Parietal lobe (tissue), 2 donors: ENCODE measurements at places on chromosomes 11 and 22. TPM values are rescaled to one million over a fixed set of nuclear protein-coding genes. Genes with fewer than 3 reads are reported as not detected.

The CALCA gene
- not detected for total RNA-seq

The TXNRD2 gene
- total RNA-seq = 16.3 TPM

The KCNJ4 gene
- 7.8 TPM for total RNA-seq

The KCNC1 gene
- total RNA-seq = 15.7 TPM

The GRK2 gene
- 50.7 TPM for total RNA-seq

The PARVG gene
- 1.9 TPM for total RNA-seq

The OR6A2 gene
- total RNA-seq = 2.2 TPM

The TKFC gene
- total RNA-seq = 14.4 TPM

The ADM gene
- 7.2 TPM for total RNA-seq

The C11orf87 gene
- 25.4 TPM for total RNA-seq

The IGSF9B gene
- 13.8 TPM for total RNA-seq

The FIBIN gene
- 5.6 TPM for total RNA-seq

The KLHDC7B gene
- not detected for total RNA-seq

The PNPLA5 gene
- not detected for total RNA-seq

The MCHR1 gene
- 0.63 TPM for total RNA-seq

The OR51B4 gene
- 0.94 TPM for total RNA-seq

The SLC7A4 gene
- total RNA-seq = 1.6 TPM

The MYOD1 gene
- not detected for total RNA-seq

The POTEH gene
- not detected for total RNA-seq

The MMP8 gene
- not detected for total RNA-seq

The OR5B21 gene
- total RNA-seq = not detected

The SLC16A8 gene
- 1.3 TPM for total RNA-seq

The OLFML1 gene
- total RNA-seq = 0.94 TPM

The SGSM1 gene
- 18.2 TPM for total RNA-seq

The P2RY2 gene
- not detected for total RNA-seq

The PGA5 gene
- not detected for total RNA-seq

The IRAG1 gene
- total RNA-seq = 0.63 TPM

The FXYD2 gene
- total RNA-seq = 3.4 TPM

The SESN3 gene
- total RNA-seq = 94.2 TPM

The CLDN5 gene
- total RNA-seq = 67.0 TPM

The C11orf42 gene
- total RNA-seq = not detected

The OR51B2 gene
- total RNA-seq = 2.2 TPM

The SEC14L6 gene
- 0.31 TPM for total RNA-seq

The CHST1 gene
- 15.3 TPM for total RNA-seq

The MOGAT2 gene
- total RNA-seq = not detected

The IFITM10 gene
- 0.94 TPM for total RNA-seq

The MS4A12 gene
- total RNA-seq = not detected

The CRYBB1 gene
- 0.94 TPM for total RNA-seq

The ACR gene
- total RNA-seq = not detected

The MRGPRX4 gene
- total RNA-seq = not detected

The OR2D2 gene
- total RNA-seq = 2.2 TPM

The OR52I1 gene
- total RNA-seq = not detected

The CBX7 gene
- total RNA-seq = 12.5 TPM

The IRF7 gene
- 4.1 TPM for total RNA-seq

The CCDC188 gene
- 1.3 TPM for total RNA-seq

The SERPIND1 gene
- total RNA-seq = 1.3 TPM

The KCNJ11 gene
- total RNA-seq = 12.2 TPM

The MS4A15 gene
- not detected for total RNA-seq

The RAC2 gene
- not detected for total RNA-seq

The MS4A6A gene
- 1.6 TPM for total RNA-seq

The SCGB2A2 gene
- not detected for total RNA-seq

The NOX4 gene
- total RNA-seq = 9.4 TPM

The DLG2 gene
- total RNA-seq = 482 TPM

The MMP11 gene
- total RNA-seq = 23.8 TPM

The RIMBP3B gene
- total RNA-seq = 0.63 TPM

The BARX2 gene
- not detected for total RNA-seq

The IL17REL gene
- 0.31 TPM for total RNA-seq

The CCDC90B gene
- 146 TPM for total RNA-seq

The RAPSN gene
- total RNA-seq = not detected

The PRDM10 gene
- total RNA-seq = 19.1 TPM
